GM12864 (cell line): ENCODE measurements at places on chromosomes 2 and 18.

- DNase-seq, result no peak
Observed at GRCh38 chr2:86211796-86212188, 12.5 kb downstream of the MRPL35 start.

DNA sequence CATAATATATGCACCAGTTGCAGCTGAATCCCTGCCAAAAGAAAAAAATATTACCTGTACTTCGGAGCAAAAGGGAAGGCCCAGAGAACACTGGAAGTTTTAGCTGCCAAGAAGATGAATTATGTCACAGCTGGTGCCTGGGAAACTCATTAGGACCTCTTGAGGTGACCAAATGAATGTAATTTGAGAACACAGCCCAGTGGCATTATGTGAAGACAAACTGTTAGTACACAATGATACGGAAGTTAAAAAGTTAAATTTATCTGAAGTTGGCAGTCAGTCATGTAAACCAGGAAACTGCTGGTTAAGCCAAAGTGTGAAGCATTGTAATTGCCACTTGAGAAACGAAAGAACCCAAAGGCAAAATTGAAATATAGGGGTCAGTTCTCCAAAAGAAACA, 80.7 kb downstream of the EML4 start:
- no peak for DNase-seq

DNA sequence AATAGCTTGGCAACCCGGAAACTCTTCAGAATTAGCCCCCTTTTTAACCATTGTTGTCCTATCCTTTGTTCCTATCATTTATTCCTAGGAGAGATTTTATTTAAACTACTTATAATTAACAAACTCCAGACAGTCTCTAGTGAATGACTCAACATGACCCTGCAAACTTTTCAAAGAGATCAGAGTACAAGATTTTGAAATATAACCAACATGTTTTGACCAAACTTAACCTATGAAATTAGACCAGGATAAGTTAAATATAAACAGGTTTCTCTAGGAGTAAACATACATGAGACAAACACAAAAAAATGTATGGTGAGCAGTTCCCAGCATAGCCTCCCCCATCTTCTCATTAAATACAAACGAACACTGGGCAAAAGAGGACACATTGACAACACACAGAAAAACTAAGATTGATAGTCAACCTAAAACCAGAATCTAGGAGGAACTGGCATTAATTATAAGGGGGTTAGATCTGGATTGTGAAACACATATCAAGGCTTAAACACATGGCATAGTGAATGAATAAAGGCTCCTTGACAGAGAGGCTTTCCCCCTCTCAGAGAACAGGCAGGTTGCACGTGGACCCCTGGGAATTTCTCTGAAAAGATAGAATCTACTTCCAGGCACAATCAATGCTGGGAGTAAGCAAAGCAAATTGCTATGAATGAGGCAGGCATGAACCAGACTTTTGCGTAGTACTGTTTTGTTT, 284.1 kb downstream of the IRS1 start:
- DNase-seq, result no peak

DNA sequence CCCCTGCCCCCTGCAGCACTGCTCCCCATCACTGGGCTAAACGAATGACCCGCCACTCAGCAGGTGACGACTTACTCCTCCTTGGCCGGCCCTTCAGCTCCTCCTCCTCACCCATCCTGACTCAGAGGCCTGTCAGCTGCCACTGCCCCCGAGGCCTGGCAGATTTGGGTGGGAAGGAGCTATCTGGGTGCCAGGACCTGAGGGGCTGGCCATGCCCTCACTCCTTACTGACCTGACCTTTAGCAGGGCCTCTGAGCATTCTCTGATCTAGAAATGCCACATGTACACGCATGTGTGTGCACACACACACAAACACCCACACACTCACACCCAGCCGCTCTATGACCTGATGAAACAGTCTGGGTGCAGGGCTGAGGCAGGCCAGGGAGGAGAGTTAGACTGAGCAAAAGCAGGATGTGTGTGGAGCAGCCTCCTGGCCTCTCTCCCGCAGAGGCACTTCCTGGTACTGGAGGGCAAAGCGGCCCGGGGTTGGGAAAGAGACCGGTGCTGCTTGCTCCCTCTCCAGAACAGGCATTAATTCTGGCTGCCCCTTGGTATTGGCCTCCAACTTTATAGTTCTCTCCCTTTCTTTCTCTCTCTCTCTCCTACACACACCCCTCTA, 68.0 kb downstream of the ZFP36L2 start:
- DNase-seq, result no peak

DNA sequence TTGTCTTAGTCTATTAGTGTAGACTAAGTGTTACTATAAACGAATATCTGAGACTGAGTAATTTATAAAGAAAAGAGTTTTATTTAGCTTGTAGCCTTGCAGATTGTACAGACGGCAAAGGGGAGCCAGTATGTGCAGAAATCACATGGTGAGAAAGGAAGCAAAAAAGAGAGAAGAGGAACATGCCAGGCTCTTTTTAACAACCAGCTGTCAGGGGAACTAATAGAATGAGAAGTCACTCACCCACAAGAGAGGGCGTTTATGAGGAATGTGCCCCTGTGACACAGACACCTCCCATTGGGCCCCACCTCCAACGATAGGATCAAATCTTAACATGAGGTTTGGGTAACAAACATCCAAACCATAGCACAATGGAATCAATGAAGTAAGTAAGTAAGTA, 20.6 kb upstream of the ZNF804A start:
- no peak for DNase-seq
